MCF 10A (cell line): ENCODE measurements at places on chromosomes 6 and 20. TPM values are rescaled to one million over a fixed set of nuclear protein-coding genes. Genes with fewer than 3 reads are reported as not detected.

The NKX2-2 gene
- total RNA-seq: not detected in 2 replicates

DNA sequence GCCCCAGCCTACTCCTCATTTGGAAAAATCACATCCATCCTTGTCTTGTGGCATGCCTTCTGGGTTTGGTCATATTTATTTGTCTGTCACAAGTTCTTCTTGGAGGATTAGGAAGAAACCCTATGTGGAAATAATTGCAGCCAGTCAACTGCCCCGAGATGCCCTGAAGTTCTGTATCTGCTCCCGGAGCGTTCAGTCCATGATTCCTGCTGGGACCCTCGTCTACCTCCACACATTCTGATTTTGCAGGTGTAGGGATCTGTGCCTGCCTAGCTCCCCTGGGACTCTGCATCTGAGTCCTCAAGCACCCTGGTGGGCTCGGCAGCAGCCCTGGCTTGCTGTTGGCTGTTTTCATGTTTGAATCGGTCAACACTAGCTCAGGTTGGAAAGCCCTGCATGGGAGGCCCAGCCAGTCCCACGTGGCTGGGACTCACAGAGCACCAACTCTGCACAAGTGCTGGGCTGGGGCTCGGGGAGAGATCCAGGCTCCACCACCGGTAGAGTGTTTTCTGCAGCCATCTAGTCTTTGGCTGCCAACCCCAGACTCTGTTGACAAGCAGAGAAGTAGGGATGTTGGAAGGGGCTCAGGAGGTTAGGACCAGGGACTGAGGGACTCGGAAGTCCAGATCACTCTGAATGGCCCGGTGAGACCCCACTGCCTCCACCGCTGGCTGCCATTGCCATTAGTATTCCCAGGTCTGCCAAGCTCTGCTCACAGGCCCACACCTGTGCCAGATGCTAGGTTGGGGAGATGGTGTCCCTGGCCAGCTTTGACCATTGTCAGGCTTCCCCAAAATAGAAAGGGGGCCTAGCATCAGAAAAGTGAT is 183.5 kb upstream of the CST7 start:
- DNase-seq: no peak

The B3GAT2 gene
- not detected in 2 replicates for total RNA-seq

- DNase-seq: peak; percentile 79
Observed at GRCh38 chr6:137261761-137262160, 42.6 kb upstream of the IFNGR1 start.

- DNase-seq: no peak
Observed at GRCh38 chr6:150603176-150603575, 3.5 kb downstream of the PLEKHG1 start.

GRCh38 chr6:167098825-167099225 is 24.1 kb upstream of the CCR6 start:
- DNase-seq: no peak

DNA sequence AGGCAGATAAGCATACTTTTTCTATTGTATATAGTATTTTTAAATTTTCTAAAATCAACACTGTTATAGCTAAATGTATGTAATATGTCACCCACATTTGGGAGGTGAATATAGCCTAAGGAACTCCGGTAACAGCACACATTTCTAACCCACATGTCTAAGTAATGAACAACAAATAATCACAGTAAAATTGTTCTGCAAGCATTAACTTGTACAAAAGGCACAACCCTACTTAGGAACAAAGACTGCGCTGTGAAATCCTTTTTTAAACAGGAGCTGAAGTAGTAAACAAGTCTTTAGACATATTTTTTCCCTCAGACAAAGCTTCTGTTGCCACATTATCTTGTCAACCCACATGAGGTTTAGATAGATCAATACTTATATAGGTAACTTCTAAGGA is 872.4 kb upstream of the SLC35B3 start:
- DNase-seq: no peak

The IRF4 gene
- not detected in 2 replicates for total RNA-seq

DNA sequence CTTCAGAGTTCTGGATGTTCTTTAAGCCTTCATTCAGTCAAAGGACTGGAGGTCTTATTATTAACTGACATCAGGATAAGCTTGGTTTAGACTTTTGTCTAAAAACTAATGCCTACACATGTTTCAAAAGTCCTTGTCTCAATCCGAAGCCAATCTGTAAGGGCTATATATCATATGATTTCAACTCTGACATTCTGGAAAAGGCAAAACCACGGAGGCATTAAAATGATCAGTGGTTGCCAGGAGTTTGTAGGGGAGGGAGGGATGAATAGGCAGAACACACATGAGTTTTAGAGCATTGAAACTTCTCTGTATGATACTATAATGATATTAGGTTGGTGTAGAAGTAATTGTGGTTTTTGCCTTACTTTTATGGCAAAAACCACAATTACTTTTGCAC is 1285.8 kb upstream of the CITED2 start:
- no peak for DNase-seq

GRCh38 chr20:41586772-41587171 is 31.4 kb downstream of the CHD6 start:
- DNase-seq: no peak
